ENCODE measurements at places on chromosomes 6 and 20. TPM values are rescaled to one million over a fixed set of nuclear protein-coding genes. Genes with fewer than 3 reads are reported as not detected.
A peak's percentile ranks its signal among the peaks of the same experiment; 100 is the strongest.

- no peak for DNase-seq
Observed at GRCh38 chr20:59831024-59831915, 102.2 kb downstream of the SYCP2 start.

GRCh38 chr20:11473983-11474382 lies 443.7 kb upstream of the BTBD3 start:
- no peak for DNase-seq

DNA sequence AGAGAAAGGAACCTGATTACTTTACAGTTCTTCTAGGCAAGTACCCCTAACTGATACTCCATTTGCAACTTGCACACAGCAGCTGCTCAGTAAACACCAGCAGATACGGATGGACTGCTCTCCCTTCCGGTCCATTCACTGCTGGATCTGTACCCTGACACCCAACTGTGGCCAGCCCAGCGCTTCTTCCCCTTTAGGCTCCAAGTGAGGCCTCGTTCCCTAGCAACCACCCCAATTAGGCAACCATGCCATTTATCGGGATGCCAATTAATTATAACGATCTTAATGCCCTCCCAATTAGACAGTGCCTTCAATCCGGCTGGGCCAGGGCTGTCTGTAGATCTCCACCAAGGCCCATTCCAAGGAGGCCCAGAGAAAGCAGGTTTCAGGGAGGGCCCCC lies 3.2 kb downstream of the SULF2 start:
- no peak for DNase-seq

Gene DACT2
- 2.9 TPM for total RNA-seq

- DNase-seq = no peak
Observed at GRCh38 chr6:110331816-110332215, 26.3 kb downstream of the METTL24 start.

DNA sequence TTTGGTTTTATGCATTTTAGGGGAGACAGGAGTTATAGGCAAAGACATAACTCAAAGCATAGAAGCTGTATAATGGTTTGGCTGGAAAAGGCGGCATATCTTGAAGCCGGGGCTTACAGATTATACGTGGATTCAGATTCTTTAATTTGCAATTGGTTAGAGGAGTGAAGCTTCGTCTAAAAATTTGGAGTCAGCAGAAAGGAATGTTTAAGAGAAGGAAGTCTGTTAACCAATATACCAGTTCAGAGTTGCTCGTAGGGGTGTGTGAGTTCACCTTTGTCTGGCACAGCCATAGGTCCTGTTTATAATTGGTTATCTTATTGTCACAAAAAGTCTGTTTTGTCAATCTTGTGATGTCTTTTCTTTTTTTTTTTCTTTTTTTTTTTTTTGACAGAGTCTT lies 8.9 kb downstream of the ARHGAP40 start:
- DNase-seq = no peak

Gene SIM1
- total RNA-seq = not detected

GRCh38 chr6:29509239-29509638 lies 21.5 kb upstream of the MAS1L start:
- DNase-seq = no peak

Gene C20orf204
- 1.2 TPM for total RNA-seq

- DNase-seq = no peak
Observed at GRCh38 chr6:91477688-91478087, 890.8 kb upstream of the MAP3K7 start.

Gene ATF6B
- total RNA-seq = 13.0 TPM

Gene NOTCH4
- 5.3 TPM for total RNA-seq

Gene REM1
- total RNA-seq = not detected

GRCh38 chr6:142935553-142936517 lies 9.1 kb downstream of the HIVEP2 start:
- DNase-seq = no peak

Gene ADGB
- under 0.01 TPM for total RNA-seq

GRCh38 chr20:50001784-50002311 lies 19.1 kb downstream of the SNAI1 start:
- DNase-seq = no peak

DNA sequence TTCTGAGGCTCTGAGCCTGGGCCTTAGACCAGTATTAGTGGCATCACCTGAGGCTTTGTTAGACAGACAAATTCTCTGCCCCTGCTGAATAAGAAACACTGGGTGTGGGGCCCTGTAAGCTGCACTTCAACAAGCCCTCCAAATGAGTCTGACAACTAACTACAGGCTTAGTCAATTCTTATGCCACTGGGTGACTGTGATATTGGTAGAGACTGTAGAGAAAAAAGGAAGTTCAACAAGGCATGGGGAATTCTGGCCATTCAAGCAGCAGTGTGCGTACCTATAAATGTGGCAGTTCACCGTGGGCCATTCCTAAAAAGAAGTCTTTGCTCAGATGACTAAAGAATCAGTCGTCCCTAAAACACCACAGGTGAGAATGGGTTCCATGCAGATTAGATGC lies 82.7 kb downstream of the MDN1 start:
- DNase-seq = no peak

- DNase-seq = peak; percentile 5
Observed at GRCh38 chr6:153947808-153948447, 91.1 kb upstream of the OPRM1 start.

Gene CLVS2
- 34.2 TPM for total RNA-seq

DNA sequence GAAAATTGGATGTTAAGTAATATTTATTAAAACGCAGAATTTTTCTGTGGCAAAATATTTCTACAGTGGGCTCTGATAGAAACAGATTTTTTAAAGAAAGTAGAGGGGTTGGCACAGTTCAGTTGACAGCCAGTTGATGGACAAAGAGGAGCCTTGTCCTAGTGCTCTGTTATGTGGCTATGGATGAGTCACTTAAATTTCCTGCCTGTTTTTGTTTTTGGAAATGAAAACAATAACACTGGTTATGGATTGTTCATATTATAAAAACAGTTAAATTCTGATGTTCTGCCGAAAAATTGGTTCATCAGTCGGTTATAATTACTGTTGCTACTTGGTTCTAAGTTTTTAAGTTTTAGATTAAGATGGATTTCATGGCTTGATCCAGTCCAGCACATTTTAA lies 42.8 kb downstream of the MYO6 start:
- no peak for DNase-seq

GRCh38 chr20:57958050-57958420 lies 248.2 kb upstream of the PMEPA1 start:
- no peak for DNase-seq

Gene LINC00237
- 0.82 TPM for total RNA-seq

DNA sequence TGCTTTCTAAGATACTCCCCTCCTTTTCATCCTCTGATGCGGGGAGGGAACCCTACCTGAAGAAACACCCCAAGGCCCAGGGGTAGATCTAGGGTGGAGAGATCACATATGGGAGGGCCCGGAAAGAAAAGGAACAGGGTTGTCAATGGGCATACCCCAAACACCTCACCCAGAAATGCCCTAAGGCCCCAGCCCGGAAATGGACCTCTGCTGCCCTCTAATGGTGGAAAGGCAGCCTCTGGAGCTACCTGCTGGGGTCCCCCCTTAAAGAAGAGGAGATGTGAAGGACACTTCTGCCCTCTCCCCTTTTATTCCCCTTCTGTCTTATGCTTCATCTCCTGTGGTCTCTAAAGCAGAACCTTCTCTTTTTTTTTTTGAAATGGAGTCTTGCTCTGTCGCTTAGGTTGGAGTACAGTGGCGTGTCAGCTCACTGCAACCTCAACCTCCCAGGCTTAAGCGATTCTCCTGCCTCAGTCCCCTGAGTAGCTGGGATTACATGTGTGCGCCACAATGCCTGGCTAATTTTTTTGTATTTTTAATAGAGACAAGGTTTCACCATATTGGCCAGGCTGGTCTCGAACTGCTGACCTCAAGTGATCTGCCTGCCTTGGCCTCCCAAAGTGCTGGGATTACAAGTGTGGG lies 458 bp upstream of the ARMC12 start:
- DNase-seq = peak; percentile 67

GRCh38 chr6:154251116-154251515 lies 105.5 kb downstream of the IPCEF1 start:
- no peak for DNase-seq

Gene WFDC10B
- not detected for total RNA-seq

DNA sequence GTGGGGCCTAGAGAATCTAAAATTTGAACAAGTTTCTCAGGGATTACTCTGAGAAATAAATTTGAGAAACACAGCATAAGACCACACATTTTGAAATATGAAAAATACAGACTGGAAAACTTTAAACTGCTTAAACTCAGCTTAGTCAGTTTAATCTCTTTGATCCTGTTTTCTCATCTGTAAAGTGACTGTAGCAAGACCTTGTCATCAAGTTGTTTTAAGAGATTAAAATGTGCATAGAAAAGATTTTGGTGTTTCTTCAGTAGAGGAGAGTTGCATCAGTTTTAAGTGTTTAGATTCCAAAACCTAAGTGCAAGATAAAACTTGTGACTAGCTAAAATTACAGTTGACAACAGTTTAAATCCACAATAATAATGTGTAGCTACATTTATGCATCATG lies 8.1 kb upstream of the BCKDHB start:
- no peak for DNase-seq

DNA sequence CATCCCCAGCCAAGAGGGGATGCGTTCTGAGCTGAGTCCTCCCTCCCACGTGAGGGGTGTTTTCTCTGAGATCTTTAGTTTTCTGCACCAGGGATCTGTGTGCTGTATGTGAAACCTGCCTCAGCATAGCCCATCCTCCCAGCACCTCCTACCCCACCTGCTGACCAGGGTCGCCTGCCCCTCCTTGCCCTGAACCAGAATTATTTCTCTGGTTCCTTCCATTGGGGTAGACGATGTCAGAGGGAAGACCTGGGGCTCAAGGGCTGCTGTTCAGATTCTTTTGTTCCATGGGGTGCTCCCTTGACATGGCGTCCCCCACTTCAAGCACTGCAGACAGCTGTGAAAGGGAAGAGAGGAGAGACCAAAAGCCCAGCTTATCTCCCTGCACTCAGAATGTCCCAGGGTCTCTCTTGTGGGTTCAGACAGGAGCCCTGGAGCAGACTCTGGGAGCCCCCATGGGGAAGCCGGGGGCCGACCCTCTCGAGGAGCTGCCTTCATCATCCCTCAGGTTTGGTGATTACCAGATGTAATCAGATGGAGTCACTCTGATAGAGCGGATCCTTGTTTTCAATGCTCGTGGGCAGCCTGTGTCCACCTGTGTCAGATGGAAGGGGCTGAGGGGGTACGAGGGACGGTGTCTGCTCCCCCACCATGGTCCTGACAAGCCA lies 74.3 kb downstream of the ERMARD start:
- no peak for DNase-seq

DNA sequence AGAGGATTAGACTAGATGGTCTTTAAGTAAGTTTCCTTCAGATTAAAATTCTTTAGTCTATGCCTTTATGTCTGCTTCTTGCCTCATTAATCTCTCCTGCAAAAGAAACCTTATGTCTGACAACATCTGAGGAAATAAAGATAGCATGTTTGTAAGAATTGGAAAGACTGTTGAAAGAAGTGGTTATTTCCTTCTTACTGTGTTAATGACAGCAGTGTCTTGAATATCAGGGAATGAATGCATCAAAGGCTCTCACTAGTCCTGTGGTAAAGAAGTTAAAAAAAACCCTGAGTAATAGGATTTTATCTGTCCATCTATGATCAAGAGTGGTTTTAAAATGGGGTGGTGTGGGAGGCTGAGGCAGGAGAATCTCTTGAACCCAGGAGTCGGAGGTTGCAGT lies 302.0 kb downstream of the PRL start:
- no peak for DNase-seq

Gene CAP2
- total RNA-seq = 39.9 TPM

Gene CLPSL2
- not detected for total RNA-seq

GRCh38 chr6:167697316-167697715 lies 129.4 kb upstream of the AFDN start:
- DNase-seq = no peak

GRCh38 chr6:78615430-78615904 lies 251.9 kb upstream of the IRAK1BP1 start:
- no peak for DNase-seq

DNA sequence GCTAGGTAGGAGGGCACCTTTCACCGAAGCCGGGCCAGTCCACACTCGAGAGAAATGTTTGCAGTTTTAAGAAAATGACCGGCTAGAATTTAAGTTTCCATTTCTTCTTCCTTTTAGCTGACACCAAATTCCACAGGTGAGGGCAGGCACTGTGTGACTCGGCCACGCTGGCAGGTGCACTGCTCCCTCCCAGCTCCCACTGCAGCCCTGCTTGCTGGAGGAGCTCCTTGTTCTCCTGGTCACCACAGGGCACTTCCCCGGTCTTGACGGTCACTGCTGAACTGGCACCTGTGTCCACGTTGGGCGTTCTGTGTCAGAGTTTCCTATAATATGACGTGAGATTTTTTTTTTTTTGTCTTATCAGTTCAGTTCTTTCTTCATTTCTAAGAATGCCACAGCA lies 3.6 kb upstream of the KIF25 start:
- DNase-seq = no peak

DNA sequence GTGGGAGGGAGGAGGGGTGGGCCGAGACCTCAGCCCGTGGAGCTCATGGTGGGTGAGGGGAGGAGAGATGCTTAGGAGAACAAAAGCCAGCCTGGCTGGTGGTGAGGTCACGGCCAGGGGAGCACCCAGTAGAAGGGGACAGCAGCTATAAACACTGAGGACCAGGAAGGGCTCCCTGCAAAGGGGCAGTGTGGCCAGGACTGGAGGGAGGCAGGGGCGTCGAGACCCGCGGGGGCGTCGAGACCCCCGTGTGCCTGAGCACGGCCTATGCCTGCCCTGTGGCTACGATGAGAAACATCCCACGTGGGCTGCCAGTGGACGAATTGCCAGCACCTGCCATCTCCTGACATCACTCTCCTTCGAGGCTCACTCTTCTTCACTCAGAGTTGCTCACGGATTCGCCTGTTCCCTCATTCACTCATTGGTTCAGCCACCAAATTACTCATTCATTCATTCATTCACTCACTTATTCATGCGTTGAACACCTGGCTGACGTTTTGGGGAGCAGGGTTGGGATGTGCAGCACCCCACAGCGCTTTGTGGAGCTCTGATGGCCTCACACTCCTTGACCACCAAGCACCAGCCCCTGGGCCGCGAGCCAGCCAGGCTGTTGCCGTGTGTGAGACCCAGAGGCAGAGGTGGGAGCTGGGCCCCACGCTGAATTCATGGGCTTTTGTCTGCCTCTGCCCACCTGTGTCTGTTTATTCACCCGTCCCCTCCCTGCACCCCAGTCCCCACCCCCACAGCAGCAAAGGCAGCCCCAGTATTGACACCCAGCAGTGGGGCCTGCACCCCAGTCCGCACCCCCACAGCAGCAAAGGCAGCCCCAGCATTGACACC lies 61.2 kb upstream of the BHLHE23 start:
- no peak for DNase-seq

GRCh38 chr20:4325548-4326187 lies 310.3 kb upstream of the RNF24 start:
- no peak for DNase-seq

- DNase-seq = no peak
Observed at GRCh38 chr20:59405226-59406200, 105.1 kb downstream of the EDN3 start.

DNA sequence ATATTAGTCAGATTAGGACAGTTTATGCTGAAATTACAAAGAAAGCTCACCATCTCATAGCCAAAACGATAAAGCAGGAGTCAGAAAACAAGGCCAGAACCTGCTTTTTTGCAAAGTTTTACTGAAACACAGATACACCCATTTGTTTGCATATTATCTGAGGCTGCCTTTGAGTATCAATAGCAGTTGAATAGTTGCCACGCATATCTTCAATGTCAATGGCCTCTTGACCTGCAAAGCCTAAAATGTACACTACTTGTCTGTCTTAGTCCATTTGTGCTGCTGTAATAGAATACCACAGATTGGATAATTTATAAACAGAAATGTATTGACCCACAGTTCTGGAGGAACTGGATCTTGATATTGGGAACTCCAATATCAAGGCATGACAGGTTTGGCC lies 94.1 kb upstream of the NT5E start:
- DNase-seq = no peak

- no peak for DNase-seq
Observed at GRCh38 chr6:148885136-148885865, 138.5 kb downstream of the UST start.

Gene NCOA3
- 42.0 TPM for total RNA-seq
